ENCODE measurements at places on chromosomes 7 and 10. TPM values are rescaled to one million over a fixed set of nuclear protein-coding genes. Genes with fewer than 3 reads are reported as not detected.

- DNase-seq = no peak
Measured at GRCh38 chr10:88082391-88082790, 219.0 kb downstream of the PTEN start.

DNA sequence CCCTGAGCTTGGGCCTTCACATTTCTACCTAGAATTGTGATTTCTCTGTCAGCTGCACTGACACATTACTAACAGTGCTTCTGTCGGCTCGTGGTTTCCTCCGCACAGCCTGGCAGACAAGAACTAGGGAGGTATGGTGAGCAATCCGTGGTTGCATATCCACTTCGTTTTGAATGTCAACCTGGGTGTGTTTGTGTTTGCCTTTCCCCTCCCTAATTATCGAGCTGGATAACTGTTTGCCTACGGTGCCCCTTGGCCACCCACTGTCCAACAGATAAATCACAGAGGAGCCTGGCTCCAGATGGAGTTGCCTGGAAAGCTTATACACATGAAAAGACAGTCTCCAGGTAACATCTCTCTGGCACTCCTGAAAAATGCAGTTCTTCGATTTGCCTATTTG is 228.8 kb downstream of the TRIL start:
- DNase-seq = no peak

- DNase-seq = no peak
Measured at GRCh38 chr7:30698481-30698880, 16.2 kb upstream of the CRHR2 start.

GRCh38 chr7:46775776-46776175 is 806.1 kb downstream of the TNS3 start:
- DNase-seq = peak; percentile 12

DNA sequence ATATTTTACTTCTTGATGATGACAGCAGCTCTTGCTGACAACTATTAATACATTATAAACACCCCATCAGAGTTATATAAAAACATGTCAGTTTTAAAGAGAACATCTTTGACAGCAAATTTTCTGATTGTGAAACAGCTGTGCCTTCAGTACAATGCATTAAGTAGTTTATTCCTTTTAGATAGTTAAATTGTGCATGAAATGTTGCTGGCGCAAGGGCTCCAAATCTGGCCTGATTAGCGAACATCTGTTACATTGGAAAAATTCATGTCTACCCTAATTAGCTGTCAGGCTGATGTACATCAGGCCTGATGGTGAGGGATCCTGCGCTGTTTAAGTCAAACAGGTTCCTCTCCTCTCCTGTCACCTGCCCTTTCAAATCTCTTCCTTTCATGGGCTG is 171.9 kb upstream of the SP8 start:
- no peak for DNase-seq

NRG3 gene
- 0.96 TPM for polyA plus RNA-seq

NSUN5 gene
- 23.8 TPM for polyA plus RNA-seq

BLNK gene
- polyA plus RNA-seq = 27.4 TPM

XPNPEP1 gene
- polyA plus RNA-seq = 152 TPM

PODXL gene
- polyA plus RNA-seq = 26.9 TPM

BMPR1A gene
- 41.5 TPM for polyA plus RNA-seq

PIK3CG gene
- 2.7 TPM for polyA plus RNA-seq
